Foreskin melanocyte (primary cell): ENCODE measurements at places on chromosomes 4 and X.

- no peak for DNase-seq
These were observed 2306.6 kb upstream of the AGA start for GRCh38 chr4:179748837-179749236.

GRCh38 chr4:173237152-173237551 is 68.5 kb downstream of the GALNT7 start:
- DNase-seq = no peak

DNA sequence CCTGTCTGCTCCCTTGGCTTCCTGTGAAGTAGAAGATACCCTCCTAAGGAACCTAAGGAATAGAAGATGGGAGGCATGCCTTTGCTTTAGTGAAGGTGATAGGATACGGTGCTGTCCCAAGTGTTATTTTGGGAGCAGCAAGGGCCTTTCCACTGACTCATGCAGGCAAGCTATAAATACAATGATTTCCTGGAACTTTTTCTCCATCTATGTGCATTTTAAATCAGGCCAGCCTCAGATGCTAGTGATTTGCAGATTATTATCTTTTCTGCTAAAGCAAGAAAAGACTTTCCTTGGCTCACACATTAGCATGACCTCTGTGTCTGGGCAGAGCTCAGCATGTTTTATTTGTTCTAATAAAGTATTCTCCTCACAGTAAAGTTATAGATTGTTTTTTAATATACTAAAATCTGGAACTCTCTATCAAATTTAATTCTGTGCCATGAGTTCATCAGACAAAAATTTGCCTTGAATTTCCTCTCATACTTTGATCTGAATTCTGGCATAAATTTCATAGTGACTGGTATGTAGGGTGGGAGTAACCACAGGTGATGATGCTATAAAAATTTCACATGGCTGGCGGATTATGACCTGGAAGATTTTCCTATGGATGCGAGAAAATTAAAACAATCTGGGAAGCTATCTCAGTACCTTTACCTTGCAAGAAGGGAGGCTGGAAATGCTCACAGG is 131.7 kb downstream of the REPS2 start:
- DNase-seq = no peak

DNA sequence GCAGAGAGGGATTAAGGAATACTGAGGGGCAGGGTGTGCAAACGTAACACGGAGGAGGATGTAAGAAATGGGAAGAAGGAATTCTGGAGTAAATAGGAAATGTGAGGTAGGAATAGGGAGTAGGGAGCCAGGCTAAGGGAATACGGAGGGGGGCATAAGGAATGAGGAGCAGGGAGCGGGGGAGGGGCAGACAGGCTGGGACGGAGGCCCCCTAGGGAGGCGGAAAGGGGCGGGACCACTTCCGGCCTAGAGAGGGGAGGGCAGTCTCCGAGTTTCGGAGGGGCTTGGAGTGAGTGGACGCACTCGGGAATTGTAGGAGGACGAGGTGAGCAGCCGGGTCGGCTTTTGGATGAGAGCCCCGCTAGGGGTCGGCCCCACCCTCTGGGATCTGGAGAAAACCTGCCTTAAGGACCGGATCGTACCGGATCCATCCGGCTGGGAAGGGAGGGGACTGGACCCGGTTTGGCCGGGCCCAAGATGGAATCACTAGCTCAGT is 612 bp downstream of the MAGED2 start:
- no peak for DNase-seq

DNA sequence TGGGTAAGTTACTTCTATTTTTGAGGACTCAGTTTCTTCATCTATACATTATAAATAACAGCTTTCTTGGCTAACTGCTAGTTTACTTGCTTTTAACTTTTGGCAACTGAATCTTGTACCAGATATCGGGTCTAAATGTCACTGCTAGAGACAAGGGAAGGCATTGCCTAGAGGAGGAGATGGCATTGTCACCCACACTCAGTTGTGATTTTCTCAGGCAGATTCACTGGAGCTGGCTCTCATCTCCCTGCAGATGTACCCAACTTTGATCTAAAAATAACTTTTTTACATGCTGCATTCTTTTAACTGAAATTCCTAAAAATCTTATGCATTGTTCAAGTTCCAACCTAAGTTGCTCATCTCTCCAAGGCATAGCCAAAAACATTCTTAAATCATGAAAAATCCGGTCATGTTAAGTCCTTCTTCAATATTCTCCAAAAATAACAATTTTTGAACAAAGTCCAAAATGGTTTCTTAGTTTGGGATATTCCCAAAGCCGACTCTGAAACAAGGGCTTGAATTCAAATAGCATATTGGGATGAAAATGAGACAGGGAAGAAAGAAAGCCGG is 469.0 kb upstream of the BOD1L1 start:
- DNase-seq = no peak

- no peak for DNase-seq
These were observed 38.4 kb downstream of the TBL1X start for GRCh38 chrX:9503261-9503660.

- no peak for DNase-seq
These were observed 87.7 kb downstream of the NAP1L3 start for GRCh38 chrX:93585661-93586060.

- DNase-seq = no peak
These were observed 263.8 kb downstream of the PRDM5 start for GRCh38 chr4:120658772-120659171.

DNA sequence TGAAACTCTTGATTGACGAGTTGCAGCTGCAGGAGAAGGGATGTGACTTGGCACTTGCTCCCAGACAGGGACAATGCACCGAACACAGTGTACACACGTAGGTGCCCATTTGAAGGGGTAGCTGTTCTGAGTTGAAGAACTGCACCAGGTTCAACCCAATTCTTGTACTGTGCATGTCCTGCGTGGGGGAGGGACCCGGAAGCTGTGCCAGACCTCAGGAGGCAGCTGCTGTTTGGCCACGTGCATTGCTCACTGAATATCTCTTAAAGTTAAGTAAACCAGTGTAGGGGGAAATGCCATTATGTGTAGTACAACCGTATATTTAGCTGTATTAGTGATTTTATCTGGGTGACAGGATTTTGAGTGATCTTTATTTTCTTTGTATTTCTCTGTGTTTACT is 12.0 kb upstream of the RBBP7 start:
- DNase-seq = no peak

DNA sequence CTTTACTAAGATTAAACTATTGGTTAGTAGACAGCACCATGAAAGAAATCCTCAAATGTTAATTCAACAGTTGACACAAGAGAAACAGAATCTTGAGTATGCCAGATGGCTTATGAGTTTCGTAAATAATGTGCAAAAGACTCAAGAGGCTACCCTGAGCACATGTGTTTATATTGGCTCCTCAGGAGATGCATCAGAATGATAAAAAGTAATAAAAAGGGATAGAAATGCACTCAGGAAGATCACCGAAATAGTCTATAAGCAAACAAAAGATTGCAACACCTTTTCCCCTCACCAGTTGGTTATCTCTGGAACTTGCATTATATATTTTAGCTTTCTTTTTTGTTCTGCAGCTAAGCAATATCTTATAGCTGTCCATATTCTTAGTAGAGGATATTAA is 84.4 kb downstream of the SCFD2 start:
- DNase-seq = no peak

DNA sequence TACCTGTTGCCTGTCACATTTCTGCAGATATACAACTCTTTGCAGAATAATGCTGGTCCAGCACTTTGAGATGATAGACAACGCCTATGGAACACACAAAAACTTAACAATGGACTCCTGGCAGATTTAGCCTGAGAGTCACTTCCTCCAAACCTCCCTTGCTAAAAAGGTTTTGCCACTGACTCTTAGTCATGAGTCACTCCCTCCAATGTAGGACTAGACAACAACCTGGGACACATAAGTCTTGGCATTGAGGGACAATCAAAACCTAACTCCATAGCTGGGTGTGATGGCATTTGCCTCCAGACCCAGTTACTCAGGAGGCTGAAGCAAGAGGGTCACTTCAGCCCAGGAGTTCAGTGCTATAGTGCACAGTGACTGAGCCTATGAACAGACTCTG is 22.0 kb upstream of the EIF4E start:
- DNase-seq = no peak

GRCh38 chr4:76830964-76831703 is 66.8 kb downstream of the SOWAHB start:
- DNase-seq = peak; percentile 74

DNA sequence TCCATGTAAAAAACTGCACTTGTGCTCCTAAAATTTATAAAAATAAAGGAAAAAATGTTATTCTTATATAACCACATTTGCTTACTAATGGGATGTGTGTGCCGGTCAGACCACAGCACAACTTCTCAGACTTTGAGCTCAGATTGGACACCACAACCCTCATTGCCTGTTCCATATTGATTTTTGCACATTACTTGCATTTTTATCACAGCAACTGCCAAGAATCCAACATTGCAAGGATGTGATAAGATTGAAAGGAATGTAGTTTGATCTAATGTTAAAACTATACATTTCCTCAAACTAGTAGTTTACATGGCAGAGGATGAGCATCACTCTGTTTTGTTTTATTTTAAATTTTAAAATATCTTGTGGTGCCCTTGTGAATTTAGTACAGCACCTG is 227.8 kb downstream of the KDR start:
- DNase-seq = no peak

- DNase-seq = no peak
These were observed 79.6 kb downstream of the MGST2 start for GRCh38 chr4:139745111-139745639.

GRCh38 chrX:28229217-28229616 is 248.0 kb upstream of the DCAF8L1 start:
- DNase-seq = no peak

DNA sequence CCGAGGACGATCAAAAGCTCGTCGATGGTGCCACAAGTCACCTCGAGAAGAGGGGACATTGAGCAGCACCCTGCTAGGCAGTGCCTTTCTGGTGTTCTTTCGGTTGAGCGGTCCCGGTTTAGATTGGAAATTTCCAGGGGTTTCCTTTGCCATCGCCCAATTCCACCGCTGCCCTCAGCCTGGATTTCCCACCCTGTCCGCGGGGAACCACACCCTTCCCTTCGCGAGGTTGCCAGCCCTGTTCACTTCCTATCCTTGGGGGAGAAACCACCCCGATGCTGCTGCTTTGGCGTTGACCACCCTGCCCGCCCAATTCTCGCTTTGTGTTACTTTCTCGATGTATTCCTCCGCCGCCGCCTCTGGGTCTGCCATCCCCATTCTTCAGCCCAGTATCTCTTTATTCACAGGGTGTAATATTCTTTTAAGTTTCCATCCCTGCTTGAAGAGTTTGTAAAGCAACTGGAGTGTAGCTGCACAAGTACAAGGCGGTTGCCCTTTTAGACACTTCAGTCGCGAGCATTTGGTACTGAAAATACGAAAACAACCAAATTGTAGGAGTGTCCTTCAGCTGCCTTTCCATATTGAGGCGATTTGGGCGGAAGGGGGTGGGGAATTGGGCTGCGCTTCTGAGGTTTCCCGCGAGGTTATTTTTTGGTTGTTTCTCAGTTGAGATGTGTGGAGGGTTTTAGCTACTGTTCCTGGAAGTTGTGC is 1.1 kb downstream of the OGT start:
- peak; percentile 45 for DNase-seq

DNA sequence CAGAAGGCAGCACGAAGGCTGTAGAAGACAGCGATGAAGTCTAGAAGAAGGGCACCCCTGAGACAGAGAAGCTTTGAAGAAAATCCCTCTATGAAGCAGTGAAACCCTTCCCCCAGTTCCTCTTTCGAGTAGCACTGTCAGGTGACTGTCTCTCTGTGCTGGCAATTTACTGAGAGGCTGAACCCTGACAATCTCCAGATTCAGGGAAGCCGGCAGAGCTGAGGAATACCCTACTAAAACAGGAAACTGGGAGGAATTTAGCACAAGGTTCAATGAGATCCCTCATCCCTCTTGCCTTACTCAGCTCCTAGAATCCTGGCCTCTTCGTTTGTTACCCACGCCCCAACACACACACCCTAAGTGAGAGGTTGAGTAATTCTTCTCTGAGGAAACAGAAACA is 239.7 kb upstream of the NOCT start:
- no peak for DNase-seq

GRCh38 chrX:15600049-15600448 is 711 bp downstream of the ACE2 start:
- DNase-seq = no peak

GRCh38 chr4:30718021-30718542 is 2.1 kb upstream of the PCDH7 start:
- no peak for DNase-seq

- DNase-seq = no peak
These were observed 57.2 kb upstream of the FAM9C start for GRCh38 chrX:13101441-13102139.

DNA sequence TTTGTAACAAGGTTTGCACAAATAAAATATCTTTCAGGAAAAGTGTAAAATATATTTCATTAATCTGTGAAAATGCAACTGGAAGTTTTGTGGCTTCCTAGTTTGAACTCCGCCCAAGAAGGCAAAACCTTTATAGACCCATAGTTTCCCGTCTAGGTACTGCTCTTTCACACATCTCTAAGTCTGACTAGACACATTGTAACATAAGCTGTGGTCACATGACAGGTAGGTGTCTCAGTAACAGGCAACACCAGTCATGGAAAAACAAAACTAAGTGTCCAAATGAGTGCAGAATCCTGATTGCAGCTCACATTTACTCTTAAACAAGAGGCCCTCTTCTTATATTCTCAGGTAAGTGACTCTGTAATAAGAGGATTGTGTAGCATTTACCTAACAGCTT is 55.6 kb downstream of the SNCA start:
- DNase-seq = no peak

DNA sequence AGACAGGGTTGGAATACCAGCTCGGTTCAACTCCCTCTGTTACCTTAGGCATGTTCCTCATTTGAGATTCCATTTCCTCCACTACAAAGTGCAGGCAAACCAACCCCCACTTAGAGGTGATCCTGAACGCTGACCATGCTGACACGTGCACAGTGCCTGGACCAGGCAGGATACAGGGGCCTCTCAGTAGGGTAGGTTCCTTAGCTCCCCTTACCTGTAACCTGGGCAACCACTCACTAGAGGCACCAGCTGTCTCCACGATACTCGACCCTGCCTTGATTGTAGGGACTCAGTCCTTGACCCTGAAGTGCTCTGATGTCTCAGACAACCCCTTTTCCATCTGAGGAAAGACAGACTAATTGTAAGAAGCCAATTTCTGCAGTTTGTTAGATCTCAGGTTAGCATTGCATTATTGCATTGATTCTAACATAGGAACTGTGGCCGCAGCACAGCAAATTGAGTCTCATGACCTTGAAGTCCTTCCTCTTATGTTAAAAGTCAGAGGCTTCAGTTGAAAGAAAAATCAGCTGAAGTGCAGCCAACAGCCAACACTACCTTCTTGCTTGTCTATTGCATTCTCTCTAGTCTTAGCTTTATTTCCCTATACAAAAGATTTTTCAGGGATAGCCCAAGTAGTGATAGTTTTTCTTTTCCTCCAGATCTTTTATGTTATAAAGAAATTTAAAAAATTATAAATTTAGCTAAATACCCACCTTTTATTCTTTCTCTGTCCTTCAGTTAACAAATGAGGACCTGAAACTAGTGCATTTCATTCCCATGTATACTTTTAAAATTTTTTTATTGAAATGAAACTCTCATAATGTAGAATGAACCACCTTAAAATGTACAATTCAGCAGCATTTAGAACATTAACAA is 11.2 kb upstream of the C1QTNF7 start:
- DNase-seq = no peak

- DNase-seq = no peak
These were observed 18.5 kb downstream of the SUV39H1 start for GRCh38 chrX:48715072-48715471.
